ENCODE measurements at places on chromosomes 6 and 20. TPM values are rescaled to one million over a fixed set of nuclear protein-coding genes. Genes with fewer than 3 reads are reported as not detected.

The RFX6 gene
- total RNA-seq: not detected

DNA sequence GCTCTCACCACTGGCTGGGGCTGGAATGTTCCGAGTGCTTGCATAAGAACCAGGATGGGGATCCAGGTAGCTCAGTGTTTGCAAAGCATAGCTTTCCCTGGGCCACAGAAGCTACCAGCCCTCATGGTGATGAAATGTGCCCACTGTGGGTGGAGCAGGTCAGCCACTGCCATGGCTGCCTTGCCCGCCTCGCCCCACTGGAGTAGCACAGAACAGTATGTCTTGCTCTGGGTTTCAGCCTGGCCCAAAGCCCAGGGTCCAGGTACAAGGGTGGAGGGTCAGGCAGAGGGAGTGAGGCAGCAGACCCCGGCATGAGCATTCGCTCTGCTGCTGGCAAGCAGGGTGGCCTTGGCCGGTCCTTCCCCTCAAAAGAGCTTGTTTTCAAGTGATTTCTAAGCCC, 34.7 kb downstream of the KCNK17 start:
- DNase-seq: no peak
- H3K4me1 ChIP-seq: peaks cover 8% of the 10 kb centered on the region
- H3K36me3 ChIP-seq: no peaks in the 10 kb centered on the region
- no peak overlapping the region for H3K4me3 ChIP-seq
- H3K27me3 ChIP-seq: no peaks in the 10 kb centered on the region

The OXT gene
- 0.42 TPM for total RNA-seq

The LY6G6D gene
- total RNA-seq: not detected

GRCh38 chr6:17423026-17423425, 29.6 kb downstream of the CAP2 start:
- H3K4me1 ChIP-seq: no peaks in the 10 kb centered on the region
- no peak overlapping the region for H3K4me3 ChIP-seq
- no peaks in the 10 kb centered on the region for H3K36me3 ChIP-seq
- DNase-seq: no peak
- no peak overlapping the region for H3K27ac ChIP-seq

DNA sequence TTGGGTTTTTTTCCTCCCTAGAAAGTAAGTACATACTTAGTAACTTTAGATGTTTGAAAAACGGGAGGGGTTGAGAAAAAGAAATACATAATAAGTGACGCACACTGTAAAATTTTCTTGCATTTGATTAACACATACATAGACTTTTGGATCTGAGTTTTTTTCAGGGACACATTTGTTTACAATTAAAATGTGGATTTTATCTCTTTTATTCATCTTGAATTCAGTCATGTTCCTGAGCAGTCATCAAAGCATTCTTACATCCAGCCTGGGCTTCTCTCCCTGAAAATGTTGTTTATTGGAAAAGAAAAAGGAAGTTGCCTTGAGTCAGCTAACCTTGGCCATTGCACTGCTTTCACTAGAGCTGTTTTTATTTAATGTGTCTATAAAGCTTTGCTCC, 8.7 kb upstream of the RPP40 start:
- no peak overlapping the region for H3K27ac ChIP-seq
- no peaks in the 10 kb centered on the region for H3K36me3 ChIP-seq
- no peaks in the 10 kb centered on the region for H3K27me3 ChIP-seq
- DNase-seq: no peak
- no peak overlapping the region for H3K4me3 ChIP-seq

- H3K36me3 ChIP-seq: no peaks in the 10 kb centered on the region
- no peaks in the 10 kb centered on the region for H3K27me3 ChIP-seq
- no peaks in the 10 kb centered on the region for H3K4me1 ChIP-seq
- no peak for DNase-seq
Measured at GRCh38 chr6:81145506-81145905, 607.0 kb downstream of the TENT5A start.

DNA sequence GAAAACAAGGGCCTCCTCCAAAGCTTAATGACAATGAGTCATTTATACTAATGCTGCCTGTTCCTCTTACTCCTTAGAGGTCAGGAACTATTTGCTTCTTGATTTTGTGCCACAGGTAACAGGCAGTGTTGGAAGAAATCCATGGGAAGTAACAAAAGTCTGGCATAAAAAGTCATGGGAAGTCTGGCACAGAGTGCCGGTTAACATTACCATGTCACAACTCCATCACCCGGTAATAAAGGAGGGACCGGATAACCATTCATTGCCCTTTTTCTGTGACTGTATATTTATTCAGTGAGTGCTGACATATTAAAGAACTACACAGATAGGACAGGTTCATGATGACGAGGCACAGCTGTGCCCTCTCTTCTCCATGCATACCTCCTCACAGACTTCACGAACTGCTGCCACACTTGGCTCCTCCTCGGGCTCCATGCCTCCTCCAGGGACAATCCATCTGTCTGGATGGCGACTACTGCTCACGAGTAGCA, 50.9 kb downstream of the NUDT3 start:
- peaks cover 21% of the 10 kb centered on the region for H3K36me3 ChIP-seq
- H3K4me1 ChIP-seq: peaks cover 2% of the 10 kb centered on the region
- no peak overlapping the region for H3K27ac ChIP-seq
- no peak overlapping the region for H3K4me3 ChIP-seq
- no peak for DNase-seq

The RAMACL gene
- 0.28 TPM for total RNA-seq

The HLA-DPB1 gene
- total RNA-seq: 306 TPM

DNA sequence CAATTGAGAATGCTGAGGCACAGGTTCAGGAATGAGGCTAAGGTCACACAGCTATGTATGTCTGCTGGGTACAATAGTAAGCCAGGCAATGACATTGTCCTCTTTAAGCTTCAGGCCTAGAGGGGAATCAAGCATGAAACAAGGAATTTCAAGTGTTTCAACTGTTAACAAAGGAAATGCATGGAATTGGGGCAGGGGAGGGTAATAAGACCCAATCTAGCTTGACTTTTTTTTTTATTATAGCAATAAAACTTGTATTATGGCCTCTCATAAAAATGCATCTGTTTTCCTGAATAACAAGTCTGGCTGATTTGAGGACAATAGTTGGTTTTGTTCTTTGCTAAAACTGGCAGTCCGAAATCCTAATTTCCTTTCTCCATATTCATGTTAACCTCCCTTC, 336.7 kb downstream of the CBLN4 start:
- no peak overlapping the region for H3K4me3 ChIP-seq
- no peak for DNase-seq
- no peaks in the 10 kb centered on the region for H3K36me3 ChIP-seq
- H3K27ac ChIP-seq: no peak overlapping the region
- H3K27me3 ChIP-seq: no peaks in the 10 kb centered on the region

DNA sequence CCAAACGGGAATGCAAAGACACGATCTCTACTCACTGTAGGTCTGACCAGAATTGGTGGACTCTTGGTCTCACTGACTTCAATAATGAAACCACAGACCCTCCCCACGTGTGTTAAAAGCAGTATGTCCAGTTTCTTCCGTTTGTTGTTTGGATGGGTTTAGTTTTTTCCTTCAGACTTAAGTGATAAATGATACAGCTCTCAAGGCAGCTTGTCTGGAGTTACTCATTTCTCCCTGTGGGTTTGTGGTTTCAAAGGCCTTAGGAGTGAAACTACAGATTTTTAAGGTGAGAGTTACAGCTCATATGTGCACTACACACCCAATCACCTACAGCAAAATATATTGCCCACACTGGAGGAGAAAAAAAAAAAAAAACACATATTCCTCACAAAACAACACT, 86.7 kb upstream of the STMND1 start:
- peaks cover 12% of the 10 kb centered on the region for H3K4me1 ChIP-seq
- H3K27me3 ChIP-seq: no peaks in the 10 kb centered on the region
- no peak overlapping the region for H3K4me3 ChIP-seq

Data from thymus (tissue), 14 donors.